ENCODE measurements at places on chromosomes 12 and 14.

DNA sequence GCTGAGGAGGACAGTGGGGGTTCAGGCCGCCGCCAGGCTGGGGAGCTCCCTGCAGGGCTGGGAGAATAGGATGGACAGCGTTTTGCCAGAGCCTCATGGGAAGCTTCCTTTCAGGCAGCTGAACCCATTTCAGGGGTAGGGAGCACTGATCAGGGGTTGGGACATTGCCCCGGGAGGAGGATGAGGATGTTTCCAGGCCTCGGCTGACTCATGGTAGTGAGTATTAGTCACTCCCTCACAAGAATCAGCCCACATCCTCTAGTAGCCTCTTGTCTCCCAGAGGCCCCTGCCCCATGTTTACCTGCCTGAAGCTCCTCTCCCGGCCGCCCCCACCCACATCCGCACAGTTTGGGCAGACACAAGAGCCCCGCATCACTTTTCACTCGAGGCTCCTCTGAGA is 89.8 kb downstream of the ZFP36L1 start:
- DNase-seq = no peak

GRCh38 chr12:113021500-113021899 is 35.0 kb upstream of the DTX1 start:
- DNase-seq = no peak

- no peak for DNase-seq
These were observed 4.4 kb downstream of the NACA start for GRCh38 chr12:56720731-56721151.

- no peak for DNase-seq
These were observed 1.7 kb upstream of the SCNN1A start for GRCh38 chr12:6376870-6377666.

GRCh38 chr12:85874031-85874461 is at the start of gene NTS:
Gene NTS, plus strand, starts transcription at chr12:85874295. Its CDS starts 109 bp downstream, at chr12:85874404.
- DNase-seq = no peak

DNA sequence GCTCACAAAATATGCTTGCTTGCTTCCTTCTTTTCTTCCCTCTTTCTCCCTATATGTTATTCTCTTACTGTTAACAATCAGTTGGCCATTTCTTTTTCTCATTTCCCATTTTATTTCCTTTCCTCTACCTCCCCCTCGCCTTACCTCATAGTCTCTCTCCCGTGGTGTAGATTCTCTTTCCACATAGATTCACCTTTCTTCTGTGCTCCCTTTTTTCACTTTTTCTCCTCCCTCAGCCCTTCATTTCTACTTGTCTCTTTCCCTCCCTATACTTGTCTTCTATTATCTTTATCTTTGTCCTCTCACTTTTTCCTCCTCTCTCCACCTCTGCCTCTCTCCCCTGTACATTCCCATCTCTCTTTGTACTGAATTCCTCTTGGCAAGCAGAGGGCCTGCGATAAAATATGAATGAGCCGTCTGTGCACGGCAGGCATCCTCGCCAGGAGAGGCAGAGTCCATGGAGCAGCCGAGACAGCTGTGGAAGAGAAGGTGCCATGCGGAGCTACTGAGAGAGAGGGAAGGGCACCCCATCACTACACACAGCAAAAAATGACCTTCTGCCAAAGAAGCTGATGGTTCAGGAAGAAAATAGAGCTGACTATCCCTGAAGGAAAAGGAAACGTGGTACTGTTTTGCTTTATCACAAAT is 12.1 kb downstream of the C14orf93 start:
- no peak for DNase-seq

DNA sequence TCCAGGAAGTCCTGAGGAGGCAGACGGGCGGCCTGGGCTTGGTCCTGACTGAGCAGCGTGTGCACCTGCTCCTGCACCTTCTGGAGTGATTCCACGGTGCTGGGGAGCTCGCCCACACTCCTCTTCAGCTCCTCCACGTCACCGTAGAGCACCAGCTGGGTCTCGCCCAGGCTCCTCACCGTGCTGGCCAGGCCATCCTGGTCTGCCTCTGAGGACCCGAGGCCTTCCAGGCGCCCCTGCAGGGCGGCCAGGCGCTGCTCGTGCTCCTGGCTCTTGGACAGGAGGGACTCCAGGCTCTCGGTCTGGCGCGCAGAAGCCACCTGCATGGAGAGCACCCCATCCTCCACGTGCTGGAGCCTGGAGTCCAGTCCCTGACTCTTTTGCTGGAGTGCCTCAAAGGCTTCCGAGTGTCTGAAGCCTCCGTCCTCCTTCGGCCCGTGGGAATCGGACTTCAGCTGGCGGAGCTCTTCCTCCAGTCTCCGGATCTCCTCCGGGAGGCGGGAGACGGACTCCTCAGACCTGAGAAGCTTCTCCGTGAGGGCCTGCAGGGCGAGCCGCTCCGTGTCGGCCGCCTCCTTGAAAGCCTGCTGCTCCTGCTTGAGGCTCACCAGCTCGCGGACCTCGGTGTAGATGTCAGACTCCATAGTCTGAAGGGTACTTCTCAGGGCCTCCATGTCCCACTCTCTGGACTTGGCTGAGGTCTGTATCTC is 8.4 kb downstream of the CKAP4 start:
- DNase-seq = no peak

DNA sequence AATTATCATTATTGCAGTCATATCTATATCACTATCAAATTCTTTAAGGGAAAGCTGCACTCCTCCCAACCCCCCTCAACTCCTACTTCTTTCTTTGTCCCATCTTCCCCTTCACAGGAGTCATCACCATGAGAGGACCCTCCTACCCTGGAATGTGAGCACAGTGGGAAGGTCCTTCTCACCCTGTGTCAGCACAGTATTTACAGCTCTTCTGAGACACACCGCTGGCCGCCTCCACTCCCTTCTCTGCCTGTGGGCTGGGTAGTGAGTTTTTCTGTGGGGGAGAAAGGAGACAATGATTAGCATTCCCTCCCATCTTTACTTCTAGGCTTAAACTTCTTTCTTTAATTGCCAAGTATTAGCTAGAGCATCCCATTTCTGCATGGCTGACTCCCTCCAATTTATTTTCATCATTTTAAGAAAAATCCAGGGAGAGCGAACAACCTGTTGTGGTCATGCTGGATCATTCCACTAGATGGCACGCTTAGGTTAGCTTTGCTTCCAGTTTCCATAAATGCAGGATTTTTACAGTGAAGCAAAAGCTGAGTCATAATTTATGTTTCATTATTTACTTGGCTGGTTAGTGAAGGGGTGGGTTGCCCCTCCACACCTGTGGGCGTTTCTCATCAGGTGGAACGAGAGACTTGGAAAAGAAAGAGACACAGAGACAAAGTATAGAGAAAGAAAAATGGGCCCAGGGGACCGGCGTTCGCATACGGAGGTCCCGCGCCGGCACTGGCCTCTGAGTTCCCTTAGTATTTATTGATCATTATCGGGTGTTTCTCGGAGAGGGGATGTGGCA is 188.5 kb downstream of the ALX1 start:
- DNase-seq = peak; percentile 3

- no peak for DNase-seq
These were observed 488.0 kb upstream of the STXBP6 start for GRCh38 chr14:25537846-25538455.

DNA sequence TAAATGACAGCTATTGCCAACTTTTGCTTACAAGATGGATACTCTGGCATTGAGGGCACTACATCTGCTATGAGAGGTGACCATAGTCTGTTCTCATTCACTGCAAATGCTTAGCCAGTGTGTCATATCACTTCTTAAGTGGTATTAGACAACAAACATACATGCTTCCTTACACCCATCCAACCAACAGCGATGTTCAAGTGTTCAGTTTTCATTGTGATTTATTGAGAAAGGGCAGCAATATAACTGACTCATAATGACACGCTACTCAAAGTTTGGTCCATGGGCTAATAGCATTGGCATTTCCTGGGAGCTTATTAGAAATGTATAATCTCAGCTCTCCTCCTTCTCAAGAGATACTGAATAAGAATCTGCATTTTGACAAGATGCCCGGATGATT is 181.7 kb downstream of the NPAS3 start:
- DNase-seq = peak; percentile 13

- peak; percentile 21 for DNase-seq
These were observed 1.4 kb downstream of the MAP3K9 start for GRCh38 chr14:70807898-70808415.

DNA sequence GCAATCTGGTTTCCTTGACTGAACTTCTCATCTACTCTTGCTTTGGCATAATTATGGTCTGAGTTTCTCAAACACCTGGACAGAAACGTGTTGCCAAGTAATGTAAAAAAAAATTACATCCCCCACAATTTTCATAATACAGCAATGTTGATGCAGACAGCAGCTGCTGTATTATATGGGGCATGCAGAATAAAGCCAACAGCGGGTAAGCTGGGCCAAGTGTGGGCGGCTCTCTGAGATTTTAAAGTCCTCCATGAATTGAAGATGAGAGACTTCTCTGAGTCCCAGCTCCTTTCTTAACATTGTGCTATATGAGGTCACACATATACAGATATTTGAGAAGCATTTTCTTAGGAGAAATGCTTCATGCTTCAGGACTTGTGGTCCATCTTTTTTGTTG is 881.2 kb downstream of the GALC start:
- DNase-seq = no peak

- DNase-seq = no peak
These were observed 176.4 kb upstream of the RPH3A start for GRCh38 chr12:112615196-112615595.

GRCh38 chr12:108627134-108627920 is 6.4 kb downstream of the SELPLG start:
- DNase-seq = no peak

DNA sequence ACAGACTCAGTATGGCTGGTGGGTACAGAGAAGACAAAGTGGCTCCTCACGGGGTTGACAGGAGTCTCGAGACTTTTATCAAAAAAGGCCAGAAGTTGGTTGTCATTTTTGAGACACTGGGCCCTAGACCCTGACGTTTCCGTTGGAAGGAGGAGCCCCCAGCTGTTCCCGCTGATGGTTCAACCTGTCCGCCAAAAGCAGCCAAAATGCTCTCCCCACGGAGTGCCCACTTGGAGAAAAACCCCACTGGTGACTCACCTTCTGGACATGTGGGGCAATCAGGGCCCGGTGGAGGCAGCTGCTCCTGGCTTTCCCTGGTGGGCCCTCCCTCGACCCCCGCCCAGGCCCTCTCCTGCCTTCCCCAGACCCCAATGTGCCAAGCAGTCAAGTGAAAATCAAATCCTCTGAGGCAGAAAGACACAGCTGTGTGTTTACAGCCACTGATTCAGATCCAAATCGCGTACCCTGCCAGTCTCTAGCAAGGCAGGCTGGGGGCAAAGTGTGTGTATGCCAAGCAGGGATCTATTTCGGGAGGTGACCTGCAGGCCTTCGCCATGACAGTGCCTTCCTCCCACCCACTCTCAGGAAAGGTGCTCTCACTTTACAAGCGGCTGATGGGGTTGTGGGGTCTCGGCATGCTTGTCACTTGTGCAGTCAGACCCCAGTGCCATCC is 347.4 kb downstream of the DPF3 start:
- DNase-seq = no peak

DNA sequence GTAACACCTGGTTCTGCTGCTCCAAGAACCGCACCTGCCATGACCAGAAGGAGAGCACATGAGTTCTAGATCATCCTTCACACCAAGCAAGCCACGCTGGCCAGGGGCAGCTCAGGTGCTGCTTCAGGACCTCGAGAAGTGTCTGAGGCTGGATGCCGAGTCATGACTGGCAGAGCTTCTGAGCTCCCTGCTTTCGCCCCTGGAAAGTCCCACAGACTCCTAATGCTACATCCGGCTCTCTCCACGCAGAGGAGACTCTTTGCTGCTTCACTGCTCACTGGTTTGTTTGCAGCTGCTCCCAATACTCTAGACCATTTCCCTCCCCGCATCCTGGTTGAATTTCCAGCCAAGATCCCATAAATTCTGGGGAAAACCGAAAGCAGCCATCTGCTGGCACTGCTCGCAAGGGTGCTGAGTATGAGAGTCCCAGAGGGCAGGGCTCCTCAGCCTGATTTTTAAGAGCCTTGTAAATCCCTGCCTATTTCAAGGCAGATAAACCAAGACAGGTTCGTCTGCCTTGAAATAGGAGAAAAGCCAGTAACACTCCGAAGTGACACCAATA is 1.4 kb downstream of the KRT2 start:
- no peak for DNase-seq

- DNase-seq = no peak
These were observed 23.3 kb downstream of the CYP46A1 start for GRCh38 chr14:99707420-99707819.

GRCh38 chr12:47791351-47791746 is 18.3 kb downstream of the SLC48A1 start:
- no peak for DNase-seq

DNA sequence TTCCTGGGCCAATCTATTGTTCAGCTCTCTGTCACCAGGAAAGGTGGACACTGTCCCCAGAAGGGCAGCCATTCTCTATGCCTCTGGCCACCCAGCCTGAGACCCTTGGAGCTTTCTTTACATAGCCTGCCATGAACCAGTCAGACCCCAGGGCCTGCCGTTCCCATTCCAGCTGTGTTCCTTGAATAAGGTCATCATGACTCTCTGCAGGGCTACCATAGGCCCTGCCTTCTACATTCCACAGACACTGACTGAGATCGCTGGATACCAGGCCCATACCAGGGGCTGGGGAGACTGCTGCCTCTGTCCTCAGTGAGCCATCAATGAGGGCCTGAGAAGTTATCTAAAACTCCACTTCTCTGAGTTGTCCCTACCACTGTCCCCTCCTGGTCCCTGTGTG is 75.5 kb downstream of the SYNE3 start:
- no peak for DNase-seq

GRCh38 chr14:76837524-76837923 is 11.3 kb downstream of the LRRC74A start:
- no peak for DNase-seq

GRCh38 chr12:83196694-83197350 is 510.1 kb downstream of the TMTC2 start:
- DNase-seq = no peak

- no peak for DNase-seq
These were observed 306.8 kb upstream of the LRFN5 start for GRCh38 chr14:41299924-41300323.

GRCh38 chr12:53094394-53094787 is 3.1 kb upstream of the IGFBP6 start:
- no peak for DNase-seq

GRCh38 chr12:124898200-124898922 is 16.1 kb downstream of the UBC start:
- DNase-seq = no peak

GRCh38 chr12:115910057-115910456 is 367.4 kb downstream of the MED13L start:
- no peak for DNase-seq

- DNase-seq = no peak
These were observed 25.8 kb upstream of the CLEC4E start for GRCh38 chr12:8566525-8566924.

DNA sequence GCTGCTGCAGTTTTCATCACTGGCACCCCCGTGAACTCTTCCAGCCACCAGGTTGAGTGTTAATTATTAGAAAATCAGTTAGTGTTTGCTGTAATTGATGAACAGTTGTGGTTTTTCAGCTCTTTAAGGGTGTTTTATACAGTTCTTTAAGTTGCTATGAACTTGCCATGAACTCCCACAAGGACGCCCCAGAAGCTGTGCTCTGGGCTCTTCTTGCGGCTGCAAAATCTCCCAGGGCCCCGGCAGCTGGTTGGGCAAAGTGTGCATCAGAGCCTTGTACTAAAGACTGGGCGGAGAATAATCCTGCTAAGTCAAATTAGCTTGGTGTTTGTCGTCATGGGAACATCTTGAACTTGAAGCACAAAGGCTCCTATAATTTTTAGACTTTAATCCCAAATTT is 82.2 kb downstream of the EML1 start:
- DNase-seq = no peak
